ENCODE measurements at places on chromosomes 6 and 20.

DNA sequence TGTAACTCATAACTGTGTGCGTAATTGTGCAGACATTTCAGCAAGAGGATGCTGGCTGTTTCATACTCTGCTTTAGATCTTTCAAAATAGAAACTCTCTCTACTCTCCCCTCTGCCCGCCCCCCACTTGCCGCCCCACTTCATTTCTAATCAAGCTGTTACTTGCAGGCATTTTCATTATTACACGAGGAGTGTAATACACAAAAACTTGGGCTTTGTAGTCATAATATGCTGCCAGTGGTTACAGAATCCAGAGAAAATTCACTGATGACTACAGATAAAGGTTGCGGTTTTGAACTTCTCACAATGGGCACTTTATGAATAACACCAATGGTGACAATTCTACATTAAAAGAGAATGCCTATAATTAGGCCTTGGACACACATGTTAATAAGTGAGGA, 194.0 kb upstream of the POU3F2 start:
- DNase-seq: no peak

- no peak for DNase-seq
Measured at GRCh38 chr6:157763129-157763903, 59.7 kb upstream of the SNX9 start.

DNA sequence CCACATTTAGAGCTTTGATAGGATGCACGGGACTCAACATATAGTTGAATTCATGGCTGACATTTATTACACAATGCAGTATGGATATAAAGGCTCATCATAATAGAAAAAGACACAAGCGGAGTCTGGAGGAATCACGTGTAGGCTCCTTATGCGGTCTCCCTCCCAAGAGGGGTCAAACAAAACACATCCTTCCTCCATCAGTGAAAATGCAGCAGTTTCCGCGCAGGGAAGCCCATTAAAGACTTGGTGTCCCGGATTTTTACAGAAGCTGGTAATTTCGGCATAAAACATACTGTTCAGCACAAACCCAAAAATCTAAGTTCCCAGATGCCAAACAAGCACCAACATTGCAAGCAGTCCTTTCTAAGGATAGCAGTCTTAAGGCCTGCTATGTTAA, 1.1 kb downstream of the USP45 start:
- no peak for DNase-seq

DNA sequence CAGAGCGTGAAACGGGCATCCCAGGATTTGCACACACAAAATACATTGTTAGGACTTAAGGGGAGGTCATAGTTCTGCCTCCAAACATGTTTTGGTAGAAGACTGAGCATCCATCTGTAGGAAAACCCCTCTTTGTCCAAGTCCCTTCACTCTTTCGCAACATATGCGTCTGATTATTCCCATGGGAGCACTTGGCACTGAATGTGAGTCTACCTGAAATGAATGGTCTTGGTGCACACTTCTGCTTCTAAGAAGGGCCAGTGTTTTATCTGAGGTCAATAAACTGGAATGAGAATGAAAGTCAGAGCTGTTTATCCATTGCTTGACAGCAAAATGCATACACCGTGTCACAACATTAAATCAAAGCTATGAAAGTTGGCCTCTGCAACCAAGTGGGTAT, 33.0 kb downstream of the GJA10 start:
- no peak for DNase-seq

DNA sequence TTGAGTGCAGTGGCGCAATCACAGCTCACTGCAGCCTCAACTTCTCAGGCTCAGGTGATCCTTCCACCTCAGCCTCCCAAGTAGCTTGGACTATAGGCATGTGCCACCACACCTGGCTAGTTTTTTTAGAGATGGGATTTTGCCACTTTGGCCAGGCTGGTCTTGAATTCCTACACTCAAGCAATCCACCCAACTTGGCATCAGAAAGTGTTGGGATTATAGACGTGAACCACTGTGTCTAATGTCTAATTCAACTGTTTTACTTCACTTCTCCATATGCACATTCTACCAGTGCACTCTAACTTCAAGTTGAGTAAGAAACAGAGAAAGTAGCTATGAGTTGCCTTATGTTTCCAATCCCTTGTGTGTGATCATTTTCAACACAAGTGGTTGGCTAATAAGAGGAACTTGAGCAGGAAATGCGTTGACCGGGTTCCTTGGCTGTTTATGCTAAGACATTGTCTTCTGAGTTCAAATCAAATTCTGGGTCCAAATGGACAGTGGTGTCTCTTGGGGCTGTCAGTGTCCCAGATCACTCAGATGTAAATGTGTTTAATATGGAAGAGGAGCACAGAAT, 23.9 kb downstream of the ZNF337 start:
- DNase-seq: no peak

DNA sequence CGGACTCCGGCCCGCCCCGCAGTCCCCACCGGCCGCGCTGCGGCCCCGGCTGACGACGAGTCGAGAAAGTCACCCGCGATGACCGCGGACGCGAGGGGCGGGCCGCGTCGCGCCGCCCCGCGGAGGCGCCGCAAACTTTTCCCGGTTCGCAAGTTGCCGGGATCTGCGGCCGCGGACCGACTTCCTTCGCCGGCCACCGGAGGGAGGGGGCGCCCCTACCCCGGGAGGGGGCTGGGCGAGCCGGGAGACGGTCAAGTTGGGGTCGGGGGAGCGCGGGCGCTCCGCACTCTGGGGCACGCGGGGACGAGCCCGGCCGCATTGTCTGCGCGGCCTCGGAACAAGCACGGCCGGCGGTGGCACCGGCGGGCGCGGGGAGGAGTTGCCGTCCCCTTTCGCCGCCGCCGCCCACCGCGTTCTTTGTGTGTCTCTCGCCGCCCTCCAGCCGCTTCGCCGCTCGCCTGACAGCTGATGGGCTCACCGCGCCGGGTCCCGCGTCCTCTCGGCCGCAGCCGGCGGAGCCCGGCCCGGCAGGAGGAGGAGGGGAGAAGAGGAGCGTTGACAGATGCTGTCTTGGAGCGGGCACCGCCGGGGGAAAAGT, 131.6 kb downstream of the OGFRL1 start:
- DNase-seq: peak; percentile 40

DNA sequence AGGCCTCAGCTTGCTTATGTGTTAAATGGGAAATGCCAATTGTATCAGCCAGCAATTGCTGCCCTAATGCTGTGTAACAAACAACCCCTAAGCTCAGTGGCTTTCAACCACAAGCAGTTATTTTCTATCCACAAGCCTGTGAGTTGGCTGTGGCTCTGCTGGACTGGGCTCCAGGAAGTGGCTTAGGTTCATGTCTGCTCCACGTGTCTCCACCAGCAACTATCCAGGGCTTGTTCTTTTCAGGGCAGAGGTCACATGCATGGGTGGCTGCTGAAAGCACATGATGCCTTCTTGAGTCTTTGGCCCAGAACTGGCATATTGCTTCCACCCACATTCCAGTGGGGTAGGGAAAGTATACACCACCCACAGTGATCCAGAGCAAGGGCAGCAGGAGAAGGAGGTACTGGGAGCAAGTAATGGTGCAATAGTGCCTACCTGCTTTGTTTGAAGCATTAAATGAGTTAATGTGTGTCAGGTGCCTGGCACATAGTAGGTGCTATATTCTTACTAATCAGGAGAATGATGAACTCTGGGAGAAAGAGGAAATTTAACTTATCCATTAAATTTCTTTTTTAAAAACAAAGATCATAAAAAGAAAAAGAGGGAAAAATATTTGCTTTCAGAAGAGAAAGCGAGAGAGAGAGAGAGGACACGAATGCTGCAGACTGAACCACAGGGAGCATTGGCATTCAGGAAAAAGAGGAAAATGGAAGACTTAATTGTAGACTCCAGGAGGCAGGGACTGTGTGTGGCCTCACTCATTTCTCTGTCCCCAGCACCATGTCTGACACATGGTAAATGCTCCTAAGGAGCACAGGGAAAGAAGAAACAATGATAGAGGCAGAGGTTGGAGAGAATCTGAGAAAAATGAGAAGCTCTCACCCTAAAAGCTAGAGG, 25.2 kb upstream of the RNF24 start:
- DNase-seq: no peak
